Activated T-helper 1 cell treated with anti-CD3 and anti-CD28 coated beads, Interleukin-2, amount 50 U/mL, for 16 hours (primary cell): ENCODE measurements at places on chromosomes 5 and 9.
A peak's percentile ranks its signal among the peaks of the same experiment; 100 is the strongest.

DNA sequence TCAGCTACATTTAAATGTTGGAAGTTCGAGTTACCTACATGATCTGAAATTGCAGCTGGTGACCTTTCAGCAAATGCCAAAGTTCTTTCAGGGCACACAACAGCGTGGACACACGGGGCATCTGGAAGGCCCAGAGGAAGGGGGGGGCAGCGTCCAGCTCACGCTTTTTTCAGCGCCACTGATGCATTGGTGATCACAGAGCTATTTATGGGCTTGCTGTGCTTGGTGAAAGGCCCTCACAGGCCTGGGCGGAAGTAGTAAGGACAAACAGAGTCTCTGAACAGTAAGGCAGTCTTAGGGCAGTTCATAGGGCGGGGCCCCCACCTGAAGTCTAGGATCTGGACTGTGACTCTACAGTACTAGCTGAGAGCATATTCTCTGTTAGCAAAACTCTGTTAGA is 6.6 kb upstream of the FBP2 start:
- DNase-seq: no peak

GRCh38 chr9:98554752-98555151 is 154.0 kb downstream of the GABBR2 start:
- no peak for DNase-seq

GRCh38 chr5:179907556-179908324 is at the start of gene TBC1D9B:
Gene TBC1D9B (minus strand): TSS chr5:179907897. CDS start chr5:179907821, 76 bp downstream.
- DNase-seq: peak; percentile 35

- DNase-seq: no peak
Measured at GRCh38 chr9:136463578-136463977, 19.3 kb downstream of the SEC16A start.

DNA sequence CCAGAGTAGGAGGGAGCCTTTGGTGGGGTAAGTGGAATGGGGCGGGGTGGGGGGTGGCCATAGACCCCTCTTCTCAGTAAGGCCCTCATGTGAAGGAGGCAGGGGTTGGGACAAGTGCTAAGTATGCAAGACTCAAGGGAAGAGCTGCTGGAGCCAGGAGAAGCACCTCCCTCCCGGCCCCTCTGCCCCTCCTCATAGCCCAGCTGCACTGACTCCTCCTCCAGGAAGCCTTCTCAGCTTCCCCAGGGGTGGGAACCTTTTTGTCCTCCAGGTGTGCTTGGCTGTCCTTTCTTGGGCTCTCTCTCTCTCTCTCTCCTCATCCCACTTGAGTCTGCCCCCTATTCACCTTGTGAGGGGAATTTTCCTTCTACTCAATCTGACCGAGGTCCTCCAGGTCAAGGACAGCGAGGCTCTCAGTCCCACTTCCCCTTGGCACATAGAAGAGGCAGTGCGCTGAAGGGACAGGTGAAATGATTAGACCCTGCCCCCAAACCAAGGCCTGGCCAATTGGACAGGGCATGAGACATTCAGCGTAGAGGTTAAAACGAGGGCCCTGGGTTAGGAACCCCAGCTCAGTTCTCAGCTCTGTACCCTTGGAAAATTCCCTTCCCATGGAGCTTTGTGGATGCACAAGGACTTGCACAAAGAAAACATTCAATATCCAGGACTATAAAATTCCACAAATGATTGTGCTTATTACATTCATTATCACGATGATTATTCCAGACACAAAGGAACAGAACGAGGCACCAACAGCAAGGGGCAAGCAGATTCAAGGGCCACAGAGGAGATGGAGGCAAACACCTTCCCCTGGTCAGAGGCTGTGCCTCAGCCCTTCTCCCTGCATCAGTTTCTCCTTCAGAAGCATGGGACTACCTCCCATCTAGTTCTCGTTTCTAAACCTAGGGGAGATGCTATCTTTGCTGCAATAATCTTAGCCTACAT is 45.6 kb upstream of the IL17B start:
- DNase-seq: no peak

DNA sequence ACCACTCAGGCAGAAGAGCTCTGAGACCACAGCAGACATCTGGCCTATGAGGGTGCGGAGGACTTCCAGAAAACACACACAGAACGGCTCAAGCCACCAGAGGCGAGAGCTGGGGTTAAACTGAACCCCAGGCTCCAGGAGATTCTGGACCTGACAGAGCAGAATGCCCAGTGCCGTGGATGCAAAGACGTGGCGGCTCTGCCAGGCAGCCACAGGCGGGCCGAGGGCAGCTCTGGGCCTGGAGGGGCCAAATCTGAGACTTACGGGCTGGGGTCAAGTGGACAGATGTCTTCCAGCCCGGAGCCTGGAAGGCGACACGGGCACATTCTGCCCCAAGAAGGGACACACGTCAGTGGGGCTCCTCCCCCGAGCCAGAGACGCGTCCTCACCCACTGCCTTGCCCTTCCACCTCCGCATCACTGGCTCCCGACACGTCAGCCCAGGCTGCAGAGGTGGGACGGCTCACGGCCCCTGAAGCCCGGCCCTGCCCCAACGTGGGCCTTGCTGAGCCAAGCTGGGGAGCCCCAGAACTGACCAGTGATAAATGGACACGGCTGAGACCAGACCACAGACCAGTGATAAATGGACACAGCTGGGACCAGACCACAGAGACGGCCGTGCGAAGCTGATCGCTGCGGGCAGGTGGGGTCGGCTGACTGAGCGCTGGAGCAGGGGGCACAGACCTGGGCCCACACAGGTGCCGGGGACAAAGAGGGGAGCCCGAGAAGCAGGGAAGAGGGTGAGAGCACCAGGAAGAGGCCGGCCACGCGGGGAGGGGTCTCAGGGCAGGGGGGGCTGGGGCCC is 40.9 kb upstream of the NSMF start:
- DNase-seq: no peak

GRCh38 chr5:131751506-131751905 is 45.3 kb downstream of the FNIP1 start:
- no peak for DNase-seq
